Activated CD4-positive, alpha-beta T cell treated with anti-CD3 and anti-CD28 coated beads for 36 hours (primary cell): ENCODE measurements at places on chromosomes 2 and 18.

GRCh38 chr2:235195921-235196320, 244.1 kb downstream of the SH3BP4 start:
- peaks cover 14% of the 10 kb centered on the region for H3K27me3 ChIP-seq
- no peak overlapping the region for H3K27ac ChIP-seq
- no peak for DNase-seq
- H3K4me3 ChIP-seq, result no peak overlapping the region
- H3K36me3 ChIP-seq, result no peaks in the 10 kb centered on the region

DNA sequence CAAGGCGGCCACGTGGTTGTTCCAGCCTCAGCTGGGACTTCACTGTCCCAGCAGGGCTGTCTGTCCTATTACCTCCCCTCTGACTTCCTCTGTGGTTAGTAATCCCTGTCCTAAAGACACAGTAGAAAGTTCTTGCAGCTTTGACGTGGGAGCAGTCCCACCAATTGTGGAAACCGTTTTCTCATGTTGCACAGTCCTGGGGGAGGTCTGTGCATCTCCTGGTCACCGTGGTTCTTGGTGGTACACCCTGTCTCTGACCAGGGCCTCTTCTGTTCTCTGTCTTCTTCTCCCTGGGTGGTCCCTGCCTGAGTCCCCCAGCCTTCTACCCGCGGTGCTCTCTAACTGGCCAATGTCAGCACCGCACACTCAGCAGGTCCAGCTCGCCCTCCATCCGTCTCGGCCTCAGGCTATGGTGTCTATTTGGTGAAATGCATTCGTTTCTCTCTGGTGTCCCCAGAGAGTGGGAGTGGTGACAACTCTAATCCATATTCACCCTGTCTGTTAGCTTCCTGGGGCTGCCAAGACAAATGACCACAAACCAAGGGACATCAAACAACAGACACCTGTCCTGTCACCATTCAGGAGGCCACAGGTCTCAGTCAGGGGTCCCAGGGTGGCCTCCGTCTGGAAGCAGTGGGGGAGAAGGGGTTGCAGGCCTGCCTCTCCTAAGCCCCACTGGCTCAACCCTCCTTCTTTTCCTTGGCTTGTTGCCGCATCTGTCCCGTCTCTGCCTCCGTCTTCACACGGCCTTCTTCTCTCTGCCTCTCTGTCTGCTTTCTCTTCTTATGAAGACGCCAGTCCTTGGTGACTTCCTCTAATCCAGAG, 99.8 kb downstream of the SH3BP4 start:
- no peak overlapping the region for H3K27ac ChIP-seq
- DNase-seq, result no peak
- peaks cover 6% of the 10 kb centered on the region for H3K27me3 ChIP-seq
- H3K4me3 ChIP-seq, result no peak overlapping the region
- H3K36me3 ChIP-seq, result no peaks in the 10 kb centered on the region

GRCh38 chr2:191533693-191534180, 144.2 kb upstream of the NABP1 start:
- H3K4me3 ChIP-seq, result no peak overlapping the region
- H3K27ac ChIP-seq, result no peak overlapping the region
- no peak for DNase-seq

- no peak overlapping the region for H3K4me3 ChIP-seq
- H3K36me3 ChIP-seq, result peaks cover 11% of the 10 kb centered on the region
- no peaks in the 10 kb centered on the region for H3K27me3 ChIP-seq
- no peak for DNase-seq
- H3K4me1 ChIP-seq, result peaks cover 22% of the 10 kb centered on the region
- peak overlapping the region; percentile 47 for H3K27ac ChIP-seq
Observed at GRCh38 chr2:28134857-28135256, 244.3 kb downstream of the BABAM2 start.

GRCh38 chr2:21057097-21057496, 13.2 kb upstream of the APOB start:
- H3K4me3 ChIP-seq, result no peak overlapping the region
- H3K36me3 ChIP-seq, result no peaks in the 10 kb centered on the region
- no peaks in the 10 kb centered on the region for H3K4me1 ChIP-seq
- peaks cover 10% of the 10 kb centered on the region for H3K27me3 ChIP-seq

DNA sequence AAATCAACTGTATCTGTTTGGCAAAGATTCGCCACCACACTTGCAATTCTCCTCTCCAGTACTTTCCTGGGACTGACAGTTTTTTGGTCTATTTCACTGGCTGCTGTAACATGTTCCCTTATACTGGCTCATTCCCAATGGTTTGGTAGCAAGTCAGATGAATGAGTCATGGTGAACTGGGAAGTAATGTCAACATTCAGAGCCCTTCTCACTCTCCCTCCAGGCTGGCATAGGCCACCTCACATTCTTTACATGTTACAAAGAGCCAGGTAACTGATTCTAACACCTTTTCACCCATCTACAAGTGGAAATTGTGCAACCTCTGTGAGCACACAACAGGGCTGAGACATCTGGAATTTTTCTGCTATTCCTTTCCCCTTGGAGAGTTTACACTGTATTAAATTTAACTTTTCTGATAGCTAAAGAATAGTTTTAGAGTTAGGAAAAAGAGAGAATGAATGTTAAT, 111.3 kb upstream of the TLK1 start:
- no peak for DNase-seq
- H3K27ac ChIP-seq, result no peak overlapping the region
- H3K4me1 ChIP-seq, result no peaks in the 10 kb centered on the region
- H3K27me3 ChIP-seq, result no peaks in the 10 kb centered on the region

DNA sequence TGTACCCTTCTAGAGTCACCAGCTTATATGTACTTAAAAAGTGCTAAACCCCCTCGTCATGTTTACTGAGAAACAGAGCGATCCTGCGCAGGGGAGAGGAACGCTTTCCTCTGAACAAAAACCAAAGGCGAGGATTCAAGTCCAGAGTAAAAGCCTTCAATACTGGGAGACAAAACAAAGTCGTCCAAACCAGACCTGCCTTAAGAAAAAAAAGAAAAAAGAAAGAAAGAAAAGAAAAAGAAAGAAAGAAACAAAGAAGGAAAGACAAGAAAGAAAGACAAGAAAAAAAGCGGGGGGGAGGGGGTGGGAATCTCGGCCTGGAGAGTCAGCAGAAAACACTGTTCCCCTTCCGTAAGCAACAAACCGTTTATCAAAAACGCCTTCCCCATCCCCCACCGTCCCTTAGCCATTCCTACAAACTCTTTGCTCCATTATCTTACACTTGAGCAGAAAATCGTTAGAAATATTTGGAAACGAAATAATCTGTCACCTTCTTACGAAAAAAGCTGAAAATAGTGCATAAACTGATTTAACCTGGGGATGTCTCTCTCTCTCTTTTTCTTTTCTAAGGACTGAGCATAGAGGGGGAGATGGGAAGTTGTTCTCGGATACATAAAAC, 3.3 kb downstream of the PTGR3 start:
- peaks cover 11% of the 10 kb centered on the region for H3K27me3 ChIP-seq
- H3K4me3 ChIP-seq, result peak overlapping the region; percentile 63
- no peak for DNase-seq
- H3K36me3 ChIP-seq, result peaks cover 13% of the 10 kb centered on the region
- H3K27ac ChIP-seq, result peak overlapping the region; percentile 47

- H3K4me3 ChIP-seq, result no peak overlapping the region
- H3K27ac ChIP-seq, result no peak overlapping the region
- DNase-seq, result no peak
Observed at GRCh38 chr2:37507703-37508102, 163.3 kb downstream of the QPCT start.

GRCh38 chr18:36761186-36761698, 67.6 kb downstream of the TPGS2 start:
- H3K36me3 ChIP-seq, result no peaks in the 10 kb centered on the region
- no peak overlapping the region for H3K4me3 ChIP-seq
- no peaks in the 10 kb centered on the region for H3K4me1 ChIP-seq
- no peak overlapping the region for H3K27ac ChIP-seq
- peaks cover 6% of the 10 kb centered on the region for H3K27me3 ChIP-seq

- H3K27me3 ChIP-seq, result peaks cover 7% of the 10 kb centered on the region
- DNase-seq, result no peak
- H3K4me1 ChIP-seq, result no peaks in the 10 kb centered on the region
- no peak overlapping the region for H3K27ac ChIP-seq
- no peaks in the 10 kb centered on the region for H3K36me3 ChIP-seq
- H3K4me3 ChIP-seq, result no peak overlapping the region
Observed at GRCh38 chr2:48693645-48694044, 61.9 kb downstream of the LHCGR start.

DNA sequence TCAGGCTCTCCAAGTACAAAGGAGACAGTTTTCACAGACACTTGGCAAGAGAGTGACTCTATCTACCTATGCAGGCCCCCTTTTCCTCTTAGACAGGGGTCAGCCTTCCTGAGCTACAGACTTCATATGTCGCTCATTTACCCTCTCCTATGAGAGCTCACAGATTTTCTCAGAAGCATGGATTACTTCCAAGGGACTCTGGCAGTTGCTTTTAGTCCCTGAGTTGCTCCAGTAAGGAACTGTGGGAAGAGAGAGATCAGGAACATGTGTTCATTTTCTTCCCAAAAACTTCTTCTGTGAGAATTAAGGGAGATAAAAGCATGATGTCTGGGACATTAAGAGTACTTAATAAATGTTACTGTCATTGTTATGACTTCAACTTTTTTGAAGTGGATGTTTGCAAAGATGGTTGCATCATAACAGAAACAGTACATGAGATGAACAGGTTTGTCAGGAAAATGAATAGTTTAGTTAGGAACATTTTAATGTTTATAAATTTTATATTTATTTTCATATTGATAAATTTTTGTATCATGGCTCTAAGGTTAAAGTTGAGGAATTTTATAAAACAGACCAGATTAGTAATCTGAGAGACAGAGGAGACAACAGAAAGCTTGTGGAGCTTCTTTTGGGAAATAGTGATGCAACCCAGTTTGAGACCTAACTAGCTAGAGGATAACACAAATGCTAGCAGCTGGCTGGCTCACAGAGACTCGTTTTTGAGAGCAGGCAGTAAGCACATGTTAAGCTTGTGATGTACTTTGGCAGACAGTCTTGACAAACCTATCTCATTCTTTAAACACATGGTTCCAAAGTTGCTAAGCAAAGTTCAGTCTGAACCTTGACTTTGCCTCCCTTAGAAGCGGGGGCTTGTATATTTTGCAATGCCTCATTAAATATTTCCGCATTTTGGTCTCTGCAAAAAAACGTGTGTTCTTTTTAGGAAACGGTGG, 21.7 kb upstream of the UGP2 start:
- no peak overlapping the region for H3K27ac ChIP-seq
- no peaks in the 10 kb centered on the region for H3K4me1 ChIP-seq
- H3K27me3 ChIP-seq, result peaks cover 2% of the 10 kb centered on the region
- no peak overlapping the region for H3K4me3 ChIP-seq
- DNase-seq, result no peak
